Urinary bladder (tissue), 4 donors: ENCODE measurements at places on chromosomes 16 and 17. TPM values are rescaled to one million over a fixed set of nuclear protein-coding genes. Genes with fewer than 3 reads are reported as not detected.
A peak's percentile ranks its signal among the peaks of the same experiment; 100 is the strongest.

The FAM20A gene
- 6.1 TPM for total RNA-seq

- no peak for DNase-seq
Observed at GRCh38 chr16:66359811-66360608, 6.5 kb upstream of the CDH5 start.

DNA sequence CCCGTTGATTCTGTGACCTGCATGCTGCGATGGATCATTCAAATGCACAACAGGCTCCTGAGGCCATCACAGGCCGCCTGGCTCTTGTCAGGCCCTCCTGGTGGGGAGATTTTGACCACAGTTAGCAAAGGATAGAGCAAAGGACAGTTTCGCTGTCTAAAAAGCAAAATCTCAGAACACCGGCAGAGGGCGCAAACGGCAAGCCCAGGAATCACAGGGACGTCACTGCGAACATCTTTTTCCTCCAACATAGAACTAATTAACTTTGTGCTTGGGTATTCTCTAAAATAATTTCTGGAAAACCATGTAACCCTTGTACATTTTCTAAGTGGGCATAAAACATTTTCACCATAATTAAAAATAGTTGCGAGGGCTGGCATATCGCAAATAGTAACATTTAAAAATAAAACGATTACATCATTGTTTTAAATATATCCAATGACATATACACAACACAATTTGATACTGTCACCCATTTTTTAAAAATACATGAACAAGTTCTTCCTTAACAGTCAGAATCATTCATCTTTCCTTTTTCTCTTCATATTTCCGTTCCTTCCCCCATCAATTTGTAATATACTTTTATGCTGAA is 19.7 kb upstream of the SLC47A1 start:
- peak; percentile 43 for DNase-seq

DNA sequence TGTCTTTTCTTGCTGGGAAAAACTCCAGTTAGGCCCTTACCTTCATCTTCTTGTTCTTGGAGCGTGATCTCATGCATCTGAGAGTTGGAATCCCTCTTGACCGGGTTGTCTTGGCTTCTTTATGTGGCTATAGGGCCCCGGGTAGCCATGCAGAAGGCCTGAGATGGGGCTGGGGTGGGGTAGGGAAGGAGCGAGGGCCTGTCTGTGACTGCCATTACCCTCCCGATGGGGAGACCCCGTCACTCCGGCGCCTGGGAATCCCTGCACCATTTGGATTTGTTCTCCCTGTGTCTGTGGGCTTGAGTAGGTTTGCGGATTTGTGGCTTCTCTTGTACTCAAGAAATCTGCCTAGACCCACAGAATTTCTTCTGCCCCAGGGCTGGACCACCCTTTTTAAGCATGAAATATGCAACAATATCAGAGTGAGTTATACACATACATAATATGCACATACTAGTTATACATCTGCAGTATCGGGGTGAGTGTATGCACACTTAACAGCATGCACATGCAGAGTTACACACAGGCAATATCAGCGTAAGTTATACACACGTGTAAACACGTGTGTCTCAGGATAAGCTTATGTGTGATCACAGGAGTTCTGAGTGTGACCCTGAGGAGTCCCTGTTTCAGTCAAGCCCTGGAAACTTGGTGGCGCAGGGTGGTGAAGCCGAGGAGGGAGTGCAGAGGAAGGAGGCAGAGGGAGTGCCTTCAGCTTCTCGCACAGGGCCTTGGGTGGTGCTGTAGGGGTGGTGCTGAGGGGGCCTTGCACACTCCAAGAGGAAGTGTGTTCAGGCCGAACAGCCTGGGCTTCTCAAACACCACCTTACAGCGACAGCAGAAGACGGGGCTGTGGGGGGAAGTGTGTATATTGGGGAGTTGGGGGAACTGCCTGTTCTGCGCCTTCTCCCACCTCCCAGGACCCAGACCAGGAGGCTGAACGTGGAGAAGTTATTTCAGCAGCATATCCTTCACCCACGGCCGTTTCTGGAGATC is 18.5 kb downstream of the CCDC42 start:
- no peak for DNase-seq
